ENCODE measurements at places on chromosomes 12 and 14.
A peak's percentile ranks its signal among the peaks of the same experiment; 100 is the strongest.

DNA sequence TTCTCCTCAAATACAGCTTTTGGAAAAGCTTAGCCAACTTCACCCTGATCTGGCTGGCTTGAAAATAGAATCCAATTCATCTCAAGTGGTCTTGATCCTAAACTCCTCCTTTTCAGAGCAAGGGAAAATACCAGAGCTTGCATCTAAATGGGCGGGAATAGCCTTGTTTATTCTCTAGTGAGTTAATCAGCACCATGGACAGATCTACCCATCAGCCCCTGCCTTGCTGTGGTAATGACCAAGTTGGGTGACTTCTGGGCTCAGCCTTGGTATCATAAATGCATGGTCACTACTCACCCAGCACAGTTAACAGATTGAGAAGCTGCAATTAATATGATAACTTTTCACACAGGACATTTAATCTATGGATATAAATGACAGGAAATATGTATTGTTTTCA lies 196.6 kb downstream of the GLT1D1 start:
- DNase-seq, result no peak

GRCh38 chr14:64174922-64175782 lies 119.0 kb downstream of the ESR2 start:
- no peak for DNase-seq

- no peak for DNase-seq
These were observed 243.4 kb upstream of the PELI2 start for GRCh38 chr14:55874785-55875184.

- DNase-seq, result peak; percentile 84
These were observed 136.5 kb downstream of the FBXL14 start for GRCh38 chr12:1457901-1458300.

GRCh38 chr14:34797747-34798583 lies 77.2 kb downstream of the BAZ1A start:
- DNase-seq, result no peak

- DNase-seq, result peak; percentile 92
These were observed 58.8 kb downstream of the PIK3C2G start for GRCh38 chr12:18320036-18320617.

GRCh38 chr14:24080888-24081738 lies 9.8 kb downstream of the CPNE6 start:
- no peak for DNase-seq

DNA sequence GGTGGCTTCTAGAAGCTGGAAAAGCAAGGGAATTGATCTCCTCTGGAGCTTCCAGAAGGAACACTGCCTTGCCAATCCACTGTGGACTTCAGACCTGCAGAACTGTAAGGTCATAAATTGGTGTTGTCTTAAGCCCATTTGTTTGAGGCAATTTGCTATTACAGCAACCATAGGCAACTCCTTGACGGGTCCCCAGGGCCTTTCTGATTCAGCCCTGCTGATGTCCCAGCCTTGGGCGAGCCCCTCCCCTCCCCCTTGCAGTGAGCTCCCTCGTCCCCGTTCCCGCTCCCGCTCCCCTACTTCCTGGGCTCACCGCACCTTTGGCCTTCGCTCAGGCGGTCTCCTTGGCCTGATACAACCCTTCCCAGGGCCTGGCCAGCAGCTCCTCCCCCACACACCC lies 18.9 kb upstream of the DIO3 start:
- DNase-seq, result no peak

GRCh38 chr14:32329146-32329545 lies at the start of gene AKAP6:
Gene AKAP6, plus strand, starts transcription at chr14:32329298. Its CDS starts 104,196 bp downstream, at chr14:32433494.
- DNase-seq, result no peak

DNA sequence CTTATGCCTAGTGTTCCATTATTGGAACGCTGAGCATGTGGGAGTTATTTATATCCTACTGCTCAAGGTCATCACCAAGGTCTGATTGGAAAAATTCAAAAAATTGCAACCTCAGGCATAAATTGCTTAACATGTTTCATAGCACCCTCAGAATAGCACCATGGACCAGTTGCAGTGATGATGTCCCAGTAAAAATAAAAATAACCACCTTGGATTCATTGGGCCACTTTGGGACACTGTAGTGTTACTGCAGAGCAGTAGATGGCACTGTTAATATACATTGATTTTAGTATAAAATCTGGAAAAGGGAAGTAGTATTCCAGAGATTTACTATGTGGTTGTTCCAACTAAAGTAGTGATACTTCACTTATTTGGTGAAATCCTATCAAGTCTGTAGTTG lies 31.0 kb upstream of the PTCSC3 start:
- DNase-seq, result no peak

DNA sequence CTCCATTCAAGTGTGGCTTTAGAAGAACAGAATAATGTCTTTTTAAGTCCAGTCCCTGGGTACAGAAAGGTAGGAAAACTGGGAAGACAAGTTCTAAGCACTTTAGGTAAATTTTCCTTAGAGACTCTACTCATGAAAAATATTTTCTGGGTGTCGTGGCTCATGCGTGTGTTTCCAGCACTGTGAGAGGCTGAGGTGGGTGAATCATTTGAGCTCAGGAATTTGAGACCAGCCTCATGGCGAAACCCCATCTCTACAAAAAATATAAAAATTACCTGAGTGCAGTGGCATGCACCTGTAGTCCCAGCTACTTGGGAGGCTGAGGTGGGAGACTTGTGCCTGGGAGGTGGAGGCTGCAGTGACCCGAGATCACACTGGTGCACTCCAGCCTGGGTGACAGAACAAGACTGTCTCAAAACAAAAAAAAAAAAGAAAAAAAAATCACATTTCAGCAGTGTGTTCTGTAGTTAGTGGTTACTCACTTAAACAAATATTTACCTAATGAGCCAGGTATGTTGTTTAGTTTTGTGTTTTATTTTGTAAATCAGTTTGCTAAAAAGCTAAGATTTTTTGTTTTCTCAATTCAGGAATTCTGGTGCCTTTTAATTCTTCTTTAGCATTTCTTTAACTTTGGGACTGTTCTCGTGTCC lies 52.3 kb upstream of the RD3L start:
- DNase-seq, result no peak

DNA sequence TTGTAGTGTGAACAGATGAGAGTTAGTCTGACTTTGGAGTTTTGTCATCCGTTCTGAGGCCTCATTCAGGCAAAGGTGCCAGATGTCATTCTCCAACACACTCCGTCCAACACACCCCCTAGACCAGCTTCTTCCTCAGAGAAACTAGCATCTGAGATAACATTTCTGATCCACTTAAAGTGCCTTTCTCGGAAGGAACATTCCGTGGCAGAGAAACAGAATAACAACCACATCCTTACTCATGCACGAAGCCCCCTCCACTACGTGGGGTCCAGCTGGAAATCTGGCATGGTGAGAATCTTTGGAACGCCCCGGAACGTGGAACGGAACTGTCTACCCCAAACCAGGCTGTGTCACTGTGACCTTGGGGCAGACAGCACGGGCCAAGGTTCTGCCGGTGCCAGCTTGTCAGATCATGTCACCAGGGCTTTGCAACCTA lies 17.0 kb upstream of the BCL7A start:
- DNase-seq, result peak; percentile 47

DNA sequence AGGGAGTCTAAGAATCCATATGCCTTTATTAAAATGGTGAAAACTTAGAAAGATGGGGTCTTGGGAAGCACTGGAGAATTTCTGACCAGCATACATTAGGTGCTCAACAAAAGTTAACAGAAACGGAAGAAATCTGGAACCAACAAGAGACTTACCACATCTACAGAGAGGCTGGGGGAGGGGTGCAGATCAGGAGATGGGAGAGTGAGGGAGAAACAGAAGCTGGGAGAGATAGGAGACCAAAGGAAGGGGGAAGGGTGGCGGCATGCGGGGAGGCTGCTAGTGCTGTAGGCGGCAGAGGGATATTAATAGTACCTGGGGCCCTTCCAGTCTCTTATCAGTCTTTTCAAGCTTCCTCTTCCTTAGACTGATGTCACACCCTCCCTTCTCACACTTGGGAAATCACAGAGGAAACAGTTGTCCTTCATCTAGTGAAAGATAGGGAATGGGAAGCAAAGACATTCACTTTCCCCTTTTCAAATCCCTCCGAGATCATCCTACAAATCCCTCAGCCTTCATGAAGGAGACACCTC lies 18.1 kb downstream of the ZBTB39 start:
- no peak for DNase-seq

DNA sequence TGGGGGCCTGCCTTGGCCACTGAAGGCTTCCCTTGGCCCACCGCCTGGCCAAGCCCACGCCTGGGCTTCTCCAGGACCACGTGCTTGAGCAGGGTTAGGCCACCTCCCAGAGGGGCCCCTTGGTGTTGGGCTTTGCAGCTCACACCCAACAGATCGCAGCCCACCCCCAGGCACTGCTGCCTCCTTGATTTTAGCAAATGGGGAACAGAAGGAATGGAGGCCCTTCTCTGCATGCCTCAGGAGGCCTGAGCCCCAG lies 23.3 kb downstream of the RAB35 start:
- no peak for DNase-seq

DNA sequence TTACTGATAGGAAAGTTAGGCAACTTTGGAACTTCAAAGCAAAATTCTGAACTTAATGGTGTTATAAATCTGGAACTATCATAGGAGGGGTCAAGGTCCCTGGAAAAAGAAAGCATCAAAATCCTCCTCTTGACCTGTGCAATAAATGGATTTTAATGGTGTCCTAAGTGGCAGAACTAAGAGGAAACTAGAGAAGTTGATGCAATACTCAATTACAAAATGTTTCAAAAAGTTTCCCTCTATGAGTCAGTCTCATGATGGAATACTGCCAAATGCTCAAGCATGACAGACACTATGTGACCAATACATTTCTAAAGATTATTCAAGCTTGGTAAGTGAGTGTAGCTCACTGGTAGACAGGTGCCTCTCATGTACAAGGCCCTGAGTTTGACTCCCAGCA lies 47.7 kb upstream of the ERGIC2 start:
- DNase-seq, result peak; percentile 60

- no peak for DNase-seq
These were observed 448 bp downstream of the TSPAN9 start for GRCh38 chr12:3077572-3078081.

DNA sequence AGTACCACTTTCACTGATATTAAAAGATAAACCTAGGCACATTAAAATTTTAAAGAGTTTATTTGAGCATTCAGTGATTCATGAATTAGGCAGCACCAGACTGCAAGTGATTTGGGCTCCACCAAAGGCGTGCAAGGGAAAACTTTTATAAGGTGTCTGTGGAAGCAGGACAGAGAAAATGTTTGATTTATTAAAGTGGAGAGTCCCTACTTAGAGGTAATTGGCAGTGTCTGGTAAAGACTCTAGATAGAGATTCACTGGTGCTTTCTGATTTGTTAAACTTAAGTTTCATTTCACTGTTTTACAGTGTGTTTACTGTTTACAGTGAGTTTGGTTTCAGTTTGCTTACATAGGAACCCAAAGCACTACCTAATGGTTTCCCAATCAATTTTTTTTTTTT lies 72.8 kb downstream of the ANKS1B start:
- DNase-seq, result no peak

DNA sequence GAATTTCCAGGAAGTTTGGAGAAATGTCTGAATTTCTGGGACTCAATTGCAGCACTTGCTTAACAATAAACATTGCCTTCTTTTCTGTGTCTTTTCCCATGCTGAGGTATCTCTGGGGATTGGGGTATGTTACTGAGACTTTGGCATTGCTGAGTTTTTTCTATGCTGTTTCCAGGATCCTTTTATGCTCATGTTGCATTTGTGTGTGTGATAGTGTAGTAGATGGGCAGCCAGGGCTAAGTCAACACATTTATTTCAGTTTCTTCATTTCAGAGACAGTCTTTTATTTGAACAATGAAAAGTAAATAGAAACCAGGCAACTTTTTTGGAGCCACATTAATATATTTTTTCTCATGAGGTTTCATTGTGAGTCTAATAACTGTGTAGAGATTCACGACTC lies 1160.3 kb upstream of the TMEM132C start:
- no peak for DNase-seq

DNA sequence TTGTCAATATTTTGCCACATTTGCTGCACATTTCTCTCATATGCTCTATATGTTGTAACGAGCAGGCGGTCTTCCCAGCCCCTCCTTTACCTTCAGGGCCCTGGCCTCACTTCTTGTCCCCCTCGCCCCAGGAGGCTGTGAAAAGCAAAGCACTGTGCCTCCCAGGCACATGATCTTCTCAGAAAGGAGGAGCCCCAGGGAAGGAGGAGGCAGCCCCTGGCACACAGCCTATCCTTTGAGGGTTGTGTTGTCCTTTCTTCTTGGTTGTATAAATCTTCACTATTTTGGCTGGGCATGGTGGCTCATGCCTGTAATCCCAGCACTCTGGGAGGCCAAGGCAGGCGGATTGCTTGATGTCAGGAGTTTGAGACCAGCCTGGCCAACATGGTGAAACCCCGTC lies 77.0 kb downstream of the PPP2R5C start:
- DNase-seq, result no peak

DNA sequence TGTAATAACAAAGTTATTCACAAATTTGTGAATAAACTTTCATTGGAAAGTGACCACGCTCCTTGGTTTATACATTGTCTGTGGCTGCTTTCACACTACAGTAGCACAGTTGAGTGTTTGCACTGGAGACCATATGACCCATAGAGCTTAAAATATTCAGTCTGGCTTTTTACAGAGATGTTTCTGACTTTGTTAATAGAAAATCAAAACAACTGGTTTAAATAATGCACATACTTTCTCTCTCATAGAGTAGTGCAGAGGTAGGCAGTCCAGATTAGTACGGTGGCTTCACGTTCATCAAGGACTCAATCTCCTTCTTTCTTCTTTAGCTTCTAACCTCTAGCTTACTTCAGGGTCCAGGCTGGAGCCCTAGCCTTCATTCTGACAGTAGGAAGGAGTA lies 36.2 kb downstream of the PSEN1 start:
- DNase-seq, result no peak

DNA sequence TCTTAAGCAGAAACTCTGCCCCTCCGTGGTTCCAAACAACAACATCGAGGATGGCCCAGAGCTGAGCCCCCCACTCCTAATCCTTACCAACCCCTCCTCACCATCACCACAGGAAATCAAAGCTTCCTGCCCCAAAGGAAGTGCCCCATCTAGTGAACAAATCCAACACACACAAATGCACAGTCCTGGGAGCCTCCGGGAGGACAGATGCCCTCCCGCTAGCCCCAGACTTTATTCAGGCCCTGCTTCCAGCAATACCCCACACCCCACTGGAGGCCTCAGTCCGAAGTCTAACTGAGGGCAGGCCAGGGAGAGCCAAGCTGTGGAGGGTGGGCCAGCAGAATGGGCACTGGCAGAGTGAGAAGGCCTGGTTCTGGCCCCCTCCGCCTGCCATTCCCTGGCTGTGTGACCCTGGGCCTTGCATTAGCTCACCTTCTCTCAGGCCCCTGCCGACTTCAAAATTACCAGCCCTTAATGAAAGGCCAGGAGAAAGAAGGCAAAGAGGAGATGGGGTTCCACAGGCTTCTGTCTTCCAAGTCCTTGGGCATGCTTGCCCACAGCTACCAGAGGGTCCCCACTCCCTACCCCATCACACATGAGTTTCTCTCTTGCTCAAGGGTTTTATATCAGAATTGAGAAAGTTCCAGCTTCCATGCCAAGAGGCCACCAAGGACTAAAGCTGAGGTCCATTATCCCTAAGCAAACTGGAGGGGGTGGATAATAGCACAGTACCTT lies 2.3 kb downstream of the HDAC7 start:
- DNase-seq, result no peak

GRCh38 chr14:57982804-57983634 lies 117.1 kb upstream of the SLC35F4 start:
- no peak for DNase-seq

DNA sequence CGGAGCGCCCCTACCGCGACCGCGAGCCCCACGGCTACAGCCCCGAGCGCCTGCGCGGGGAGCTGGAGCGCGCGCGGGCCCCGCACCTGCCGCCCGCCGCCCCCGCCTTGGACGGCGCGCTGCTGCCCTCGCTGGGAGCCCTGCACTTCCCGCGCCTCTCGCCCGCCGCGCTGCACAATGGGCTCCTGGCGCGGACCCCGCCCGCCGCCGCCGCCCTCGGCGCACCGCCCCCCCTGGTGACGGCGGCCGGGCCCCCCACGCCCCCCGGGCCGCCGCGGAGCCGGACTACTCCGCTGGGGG lies 27.0 kb downstream of the LRCOL1 start:
- DNase-seq, result no peak
